Inflammatory macrophage treated with lipopolysaccharide for 4 hours (primary cell): ENCODE measurements at places on chromosomes 3 and 15.

DNA sequence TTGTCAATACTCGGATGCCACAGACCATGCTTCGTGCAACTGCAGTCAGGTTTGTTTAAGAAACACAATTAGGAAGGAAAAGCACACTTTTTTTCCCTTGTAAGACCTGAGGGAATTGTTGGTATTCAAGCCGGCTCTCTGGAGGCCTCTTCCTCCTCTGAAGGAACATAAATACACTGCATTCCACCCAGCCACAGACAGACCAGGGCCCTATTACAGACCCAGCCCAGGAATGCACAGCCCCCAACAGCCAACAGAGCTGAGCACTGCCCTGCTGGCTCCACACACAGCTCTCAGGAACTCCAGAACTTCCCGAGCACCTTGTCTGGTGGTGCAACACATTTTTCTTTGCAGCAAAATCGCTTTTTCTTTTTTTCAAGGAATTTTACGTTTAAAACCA is 488.7 kb upstream of the PROK2 start:
- DNase-seq = no peak

DNA sequence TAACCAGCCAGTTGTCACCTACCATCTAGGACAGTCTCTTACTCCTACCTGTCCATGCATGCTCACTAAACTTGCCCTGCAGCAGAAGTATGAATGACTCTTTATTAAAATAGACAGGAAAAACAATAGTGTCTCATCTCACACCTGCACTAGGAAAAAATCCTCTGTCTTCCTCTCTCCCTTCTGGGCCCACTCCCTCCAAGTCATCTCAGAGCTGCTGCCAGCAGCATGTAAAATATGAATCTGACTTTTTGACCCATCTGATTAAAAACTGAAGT is 93.5 kb upstream of the THBS1 start:
- DNase-seq = no peak

DNA sequence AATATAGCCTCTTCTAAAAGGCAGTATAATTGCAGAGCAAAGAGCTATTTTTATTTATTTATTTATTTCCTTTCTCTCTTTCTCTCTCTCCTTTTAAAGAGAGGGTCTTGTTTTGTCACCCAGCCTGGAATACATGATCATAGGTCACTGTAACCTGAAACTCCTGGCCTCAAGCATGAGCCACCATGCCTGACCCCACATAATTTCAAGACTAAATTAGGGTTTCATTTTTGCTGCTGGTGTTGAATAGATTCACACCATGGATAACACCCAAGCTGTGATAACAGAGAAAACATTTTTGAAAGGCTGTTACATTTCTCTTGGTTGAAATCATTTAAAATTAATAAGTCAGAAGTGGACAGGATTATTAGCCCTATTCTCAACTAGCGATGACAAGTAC is 131.6 kb downstream of the LEKR1 start:
- DNase-seq = no peak

- DNase-seq = no peak
These were observed 54.6 kb downstream of the ARHGEF3 start for GRCh38 chr3:56747150-56747549.

DNA sequence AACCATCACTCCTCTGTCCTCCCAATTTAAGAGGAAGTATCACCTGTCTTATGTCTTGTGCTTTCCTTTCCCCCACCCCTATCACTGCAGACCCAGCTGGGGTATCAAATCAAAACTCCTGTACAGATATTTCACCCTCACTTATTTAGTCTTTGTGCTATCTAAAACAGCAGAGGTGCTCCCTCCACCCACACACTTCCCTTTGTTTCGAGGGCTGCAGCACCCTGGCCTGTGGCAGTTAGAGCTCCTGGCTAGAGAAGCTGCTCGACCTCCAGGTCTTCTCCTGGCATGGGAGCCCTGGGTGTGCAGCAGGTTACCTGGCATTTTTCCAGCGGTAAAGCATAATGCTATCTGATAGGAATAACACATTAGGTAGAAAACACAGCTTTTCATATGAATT is 181.4 kb upstream of the BCL6 start:
- no peak for DNase-seq

DNA sequence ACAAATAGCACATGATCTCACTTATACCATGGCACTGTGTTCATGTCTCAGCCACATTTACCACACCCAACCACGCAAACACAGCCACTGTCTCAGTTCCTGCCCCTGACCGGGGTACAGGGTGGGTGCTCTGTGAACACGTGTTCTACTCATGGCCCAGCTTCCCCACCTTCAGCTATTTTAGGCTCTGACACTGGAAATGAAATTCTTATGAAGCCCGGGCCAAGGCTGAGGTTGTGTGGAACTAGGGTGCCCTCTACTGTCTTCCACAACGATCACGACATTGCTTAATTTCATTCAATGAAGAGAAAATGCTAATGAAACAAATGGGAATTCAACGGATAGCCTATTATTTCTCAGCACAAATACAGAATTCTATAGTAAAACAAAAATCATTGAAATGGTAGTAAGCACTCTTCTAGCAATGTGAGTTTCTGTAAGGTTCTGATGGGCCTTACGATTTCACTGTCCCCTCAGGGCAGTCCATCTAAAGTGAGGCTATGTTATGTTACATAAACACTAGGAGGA is 2.1 kb upstream of the GABRA5 start:
- peak; percentile 2 for DNase-seq

DNA sequence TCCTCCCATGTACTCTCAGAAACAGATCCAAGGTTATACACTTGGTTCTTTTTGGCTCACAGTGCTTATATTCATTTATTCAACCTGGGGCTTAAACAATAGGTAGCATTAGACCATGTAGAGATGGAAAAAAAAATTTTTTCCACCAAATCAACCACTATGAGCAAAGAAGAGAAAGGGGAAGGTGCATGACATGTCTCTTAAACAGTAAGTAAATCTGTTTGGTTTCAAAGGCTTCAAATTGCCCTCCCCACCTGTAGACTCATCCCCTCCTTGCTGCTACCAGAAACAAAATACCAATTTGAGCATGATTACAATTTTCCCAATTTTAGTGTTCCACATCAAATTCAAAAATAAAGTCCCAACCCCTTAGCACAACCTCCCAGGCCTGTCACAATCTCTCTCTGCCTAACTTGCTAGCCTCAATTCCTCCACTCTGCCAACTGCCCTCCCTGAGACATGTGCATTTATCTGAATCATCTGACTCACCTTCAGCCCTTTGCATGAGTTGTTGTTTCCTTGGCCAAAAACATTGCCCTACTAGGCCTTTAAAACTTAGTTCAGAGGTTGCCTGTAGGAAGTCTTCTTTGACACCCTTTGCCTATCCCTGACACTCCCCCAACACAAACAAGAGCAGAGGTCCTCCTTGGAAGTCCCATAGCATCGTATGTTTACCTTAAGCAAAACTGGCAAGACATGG is 30.3 kb upstream of the TSC22D2 start:
- no peak for DNase-seq

DNA sequence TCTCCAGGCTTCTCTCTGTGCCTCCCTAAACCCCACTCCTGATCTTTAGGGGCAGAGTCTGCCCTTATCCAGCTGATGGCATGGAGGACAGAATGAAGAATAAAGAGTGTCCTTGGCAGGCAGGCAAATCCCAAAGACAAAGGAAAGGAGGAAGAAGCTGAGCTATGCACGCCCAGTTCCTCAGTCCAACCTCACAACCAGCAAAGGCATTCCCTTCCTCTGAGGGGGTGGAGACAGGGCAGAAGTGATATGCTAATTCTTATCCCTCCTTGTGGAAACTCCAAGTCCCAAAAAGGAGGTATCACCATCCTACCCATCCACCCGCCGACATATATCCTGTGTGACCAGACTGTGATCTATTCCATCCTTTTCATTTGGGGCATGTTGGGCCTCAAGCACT is 10.5 kb upstream of the CCDC54 start:
- no peak for DNase-seq

GRCh38 chr3:28791713-28792255 is 443.2 kb upstream of the AZI2 start:
- DNase-seq = no peak

- no peak for DNase-seq
These were observed 46.7 kb upstream of the PYDC2 start for GRCh38 chr3:191414286-191414685.

DNA sequence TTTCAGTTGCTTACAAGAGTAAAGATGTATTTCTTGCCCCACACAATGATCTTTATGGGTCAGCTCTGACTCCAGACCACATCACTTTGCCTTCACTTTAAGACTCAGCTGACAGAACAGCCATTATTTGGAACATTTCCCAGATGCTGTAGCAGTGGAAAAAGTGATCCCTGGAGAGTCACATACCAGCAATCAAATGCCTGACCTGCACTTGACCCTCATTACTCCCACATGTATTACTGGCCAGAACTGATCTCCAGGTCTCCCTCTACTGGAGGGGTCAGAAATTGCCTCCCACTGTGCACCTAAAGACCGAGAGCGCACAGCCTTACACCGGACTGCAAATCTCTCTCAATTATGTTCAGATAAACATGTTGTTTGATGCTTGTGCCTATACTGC is 88.6 kb upstream of the ZNF385D start:
- DNase-seq = no peak

DNA sequence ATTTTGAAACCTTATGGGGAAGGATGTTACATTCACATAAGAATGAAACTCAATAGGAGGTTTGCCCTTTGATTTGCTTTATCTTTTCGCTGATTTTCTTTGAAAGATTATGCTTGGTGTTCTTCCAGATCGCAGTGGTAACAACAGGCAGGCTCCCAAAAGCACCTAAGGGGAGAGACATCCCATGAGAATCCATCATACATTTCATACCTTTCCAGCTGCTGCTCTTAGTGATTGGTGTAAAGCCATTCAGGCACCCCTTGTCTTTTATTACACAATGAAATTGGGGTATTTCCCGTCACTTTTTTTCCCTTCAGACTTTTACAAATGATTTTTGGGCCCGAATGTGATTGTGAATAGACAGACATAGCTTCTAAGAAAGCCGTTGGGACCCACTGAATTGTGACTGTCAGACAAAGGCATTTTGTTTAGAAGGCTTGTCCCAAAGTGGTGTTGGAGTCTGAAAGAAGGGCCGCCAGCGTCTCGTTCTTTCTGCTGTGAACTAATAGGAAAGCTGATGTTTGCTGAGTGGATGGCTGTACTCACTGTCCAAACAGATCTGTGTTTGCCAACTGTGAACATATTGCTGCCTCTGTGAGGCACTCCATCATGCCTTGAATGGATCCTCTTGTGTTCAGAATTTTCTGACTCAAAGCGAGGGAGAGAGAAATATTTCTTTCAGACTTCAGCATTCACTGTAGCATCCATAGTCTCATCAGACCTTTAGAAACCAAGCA is 164.3 kb downstream of the FNDC3B start:
- peak; percentile 45 for DNase-seq

DNA sequence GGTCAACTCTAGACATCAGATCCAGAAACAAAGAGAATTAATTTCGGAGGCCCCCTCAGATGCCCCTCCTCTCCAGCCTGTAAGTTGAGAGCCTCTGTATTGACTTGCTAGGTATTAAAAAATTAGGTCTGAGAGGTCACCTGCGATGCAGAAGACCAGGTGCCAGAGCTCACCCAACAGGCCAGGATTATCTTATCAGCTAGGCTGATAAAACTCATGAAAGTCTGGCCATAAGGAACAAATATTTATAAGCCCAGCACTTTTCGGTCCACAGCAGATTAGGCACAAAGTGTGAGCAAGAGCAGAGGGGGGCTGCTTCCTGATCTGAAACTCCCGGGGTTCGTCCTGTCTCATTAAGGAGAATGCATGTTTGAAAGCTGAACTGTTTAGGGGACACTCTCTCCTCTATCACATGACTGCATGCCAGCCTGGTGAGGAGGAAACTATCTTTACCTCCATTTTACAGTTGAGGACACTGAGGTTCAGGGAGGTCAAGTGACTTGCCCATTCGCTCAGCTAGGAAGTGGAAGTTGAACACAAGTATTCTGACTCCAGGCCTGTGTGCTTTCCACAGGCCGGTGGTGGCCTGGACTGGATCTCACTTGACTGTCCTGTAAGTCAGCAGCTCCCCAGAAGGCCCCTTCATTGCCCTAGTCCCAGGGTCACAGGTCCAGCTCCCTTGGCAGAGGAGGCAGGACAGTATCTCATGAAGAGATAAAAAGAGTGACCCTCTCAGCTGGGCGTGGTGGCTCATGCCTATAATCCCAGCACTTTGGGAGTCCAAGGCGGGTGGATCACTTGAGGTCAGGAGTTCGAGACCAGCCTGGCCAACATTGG is 39.6 kb upstream of the MAGEF1 start:
- DNase-seq = no peak

- DNase-seq = no peak
These were observed 17.7 kb upstream of the CPA3 start for GRCh38 chr3:148847351-148847750.

GRCh38 chr3:72636969-72637597 is 211.2 kb downstream of the SHQ1 start:
- DNase-seq = peak; percentile 46

DNA sequence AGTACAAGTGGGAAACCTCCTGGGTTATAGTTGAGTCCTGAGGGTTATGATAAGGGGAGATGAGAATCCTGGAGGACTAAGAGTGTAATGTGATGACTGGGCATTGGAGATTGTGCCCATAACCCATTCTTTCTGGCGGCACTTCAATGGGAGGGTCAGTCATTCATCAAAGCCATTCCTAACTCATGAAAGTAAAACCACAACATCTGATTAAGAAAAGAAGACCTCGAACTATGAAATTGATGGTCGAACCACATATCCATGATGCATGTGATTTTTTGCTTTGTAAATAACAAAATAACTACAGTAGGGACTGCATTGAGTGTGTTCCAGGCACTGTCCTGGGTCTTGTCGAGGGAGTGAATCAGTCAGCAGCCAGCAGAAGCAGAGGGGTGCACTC is 215.1 kb downstream of the SHQ1 start:
- no peak for DNase-seq

- DNase-seq = peak; percentile 42
These were observed 876 bp downstream of the PLSCR1 start for GRCh38 chr3:146543461-146544001.

DNA sequence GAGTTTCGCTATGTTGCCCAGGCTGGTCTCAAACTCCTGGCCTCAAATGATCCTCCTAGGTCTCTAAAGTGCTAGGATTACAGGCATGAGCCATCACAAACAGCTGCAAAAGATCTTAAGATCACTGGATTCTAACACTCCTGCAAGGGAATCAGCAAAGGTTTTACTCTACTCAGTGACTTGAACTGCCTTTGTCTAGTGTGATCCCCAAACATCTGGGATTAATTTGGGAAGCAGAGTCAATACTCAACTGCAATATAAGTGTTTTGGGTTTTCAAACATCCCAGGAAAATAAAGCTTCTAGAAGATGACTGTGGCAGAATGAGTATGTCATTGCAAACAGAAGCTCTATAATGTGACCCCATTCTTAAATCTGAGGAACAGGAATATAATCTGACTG is 7.2 kb downstream of the SPG21 start:
- no peak for DNase-seq

DNA sequence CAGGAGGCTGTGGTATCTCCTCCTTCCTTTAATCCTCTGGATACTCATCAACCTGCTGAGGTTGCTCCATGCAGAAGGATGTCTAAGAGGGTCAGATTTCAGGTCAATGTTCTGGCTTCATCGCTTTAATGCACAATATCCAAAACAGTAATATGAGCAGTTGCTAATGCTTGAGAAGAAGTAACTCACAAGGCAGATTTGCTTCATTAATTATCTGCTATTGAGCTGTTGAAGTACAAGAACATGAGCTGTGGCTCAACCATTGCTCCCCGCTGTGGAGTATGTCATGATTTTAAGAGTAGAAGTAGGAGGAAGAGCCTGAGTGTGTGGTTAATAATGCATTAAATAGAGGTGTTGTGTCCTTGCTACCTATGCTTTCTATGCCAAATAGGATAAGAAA is 1412.9 kb upstream of the ALCAM start:
- no peak for DNase-seq
